Nucleus accumbens (tissue), 56 donors: ENCODE measurements at places on chromosomes 6 and 20.

DNA sequence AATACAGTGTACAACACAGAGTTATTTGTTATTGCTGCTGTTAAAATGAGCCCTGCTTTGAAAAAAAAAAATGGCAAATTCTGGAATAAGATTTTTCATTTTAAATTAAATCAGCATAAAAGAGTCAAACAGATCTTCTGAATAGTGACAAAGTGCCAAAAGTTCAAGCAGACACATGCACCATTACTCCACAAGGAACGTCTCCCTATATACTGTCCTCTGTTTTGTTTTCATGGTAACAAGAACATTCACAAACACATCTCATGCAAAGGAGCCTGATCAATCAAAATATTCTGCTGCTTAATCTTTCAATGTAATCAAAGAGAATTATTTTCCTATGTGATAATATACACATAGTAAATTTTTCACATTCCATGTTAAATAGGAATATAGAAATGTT lies 2.7 kb downstream of the HIVEP2 start:
- DNase-seq: no peak

DNA sequence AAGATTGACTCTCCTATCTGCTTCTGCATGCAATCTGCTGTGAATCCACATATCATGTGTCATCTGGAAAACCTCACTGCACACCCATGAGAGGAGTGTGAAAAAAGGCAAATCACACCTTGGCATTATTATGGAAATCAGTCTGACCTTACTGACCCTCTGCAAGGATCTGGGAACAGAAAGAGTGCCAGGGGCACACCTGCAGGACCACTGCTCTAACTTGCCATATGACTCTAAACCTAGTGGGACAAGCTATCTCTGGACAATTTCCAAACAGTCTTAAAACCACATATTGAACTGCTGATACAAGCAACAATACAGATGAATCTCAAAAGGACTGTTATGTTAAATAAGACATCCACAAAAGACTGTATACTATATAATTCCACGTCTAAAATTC lies 50.3 kb downstream of the ABHD12 start:
- DNase-seq: no peak

DNA sequence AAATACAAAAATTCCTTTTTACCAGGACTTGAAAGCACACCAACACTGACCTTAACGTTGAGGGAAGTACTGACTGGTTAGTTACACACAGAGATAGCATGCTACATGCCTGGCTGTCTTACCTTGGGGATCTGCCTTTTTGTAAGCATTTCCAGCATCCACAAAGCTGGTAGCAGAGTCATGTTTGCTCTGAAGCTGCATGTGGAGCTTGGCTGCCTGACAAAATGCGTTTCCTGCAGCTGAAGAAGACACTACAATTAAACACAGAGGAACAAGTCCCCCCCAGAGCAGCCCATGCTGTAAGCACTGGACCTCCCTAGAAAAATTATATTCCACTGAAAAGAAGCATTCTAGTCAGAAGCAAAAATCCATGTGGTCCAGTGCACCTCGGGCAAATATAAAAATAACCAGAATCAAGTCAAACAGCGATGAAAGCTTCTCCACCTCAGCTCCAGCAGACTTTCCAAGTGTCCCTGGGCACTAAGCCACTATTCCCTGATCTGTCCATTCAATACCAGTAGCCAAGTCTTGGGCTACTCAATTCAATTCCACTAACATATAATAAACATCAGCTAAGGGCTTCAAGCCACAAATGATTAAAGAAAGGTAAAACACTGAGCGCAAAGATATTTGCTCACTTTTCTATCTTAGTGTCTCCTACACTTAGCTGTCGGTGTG lies 24.2 kb downstream of the NAPB start:
- DNase-seq: no peak

DNA sequence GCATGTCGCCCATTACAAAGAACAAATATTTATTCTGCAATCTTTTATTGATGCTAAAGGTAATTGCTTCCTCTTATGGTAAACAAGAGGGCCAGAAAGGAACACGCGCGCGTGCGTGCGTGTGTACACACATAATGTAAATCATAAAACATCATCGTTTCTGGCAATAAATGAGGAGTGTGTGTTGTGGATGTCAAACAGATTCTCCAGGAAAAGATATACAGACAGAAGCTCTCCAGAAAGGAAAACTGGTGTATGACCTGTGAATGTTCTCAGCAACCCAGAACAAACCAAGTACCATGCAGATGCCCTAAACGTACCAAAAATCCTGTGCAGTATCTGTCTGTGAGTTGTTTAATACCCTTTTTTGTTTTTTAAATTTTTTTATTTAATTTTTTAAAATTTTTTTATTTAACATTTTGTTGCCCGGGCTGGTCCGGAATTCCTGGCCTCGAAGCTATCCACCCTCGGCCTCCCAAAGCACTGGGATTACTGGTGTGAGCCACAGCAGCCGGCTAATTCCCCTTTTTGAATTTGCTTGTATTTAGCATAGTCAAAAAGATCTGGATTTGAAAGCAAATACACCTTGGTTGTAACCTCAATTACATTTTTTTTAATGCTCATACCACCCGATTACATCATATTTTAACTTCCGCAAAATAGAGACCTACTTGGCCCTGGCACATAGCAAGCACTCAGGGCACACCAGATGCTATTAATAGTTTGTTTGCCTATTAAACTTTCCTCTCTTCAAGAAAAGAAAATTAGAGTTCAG lies 909 bp upstream of the NUDT3 start:
- DNase-seq: no peak

DNA sequence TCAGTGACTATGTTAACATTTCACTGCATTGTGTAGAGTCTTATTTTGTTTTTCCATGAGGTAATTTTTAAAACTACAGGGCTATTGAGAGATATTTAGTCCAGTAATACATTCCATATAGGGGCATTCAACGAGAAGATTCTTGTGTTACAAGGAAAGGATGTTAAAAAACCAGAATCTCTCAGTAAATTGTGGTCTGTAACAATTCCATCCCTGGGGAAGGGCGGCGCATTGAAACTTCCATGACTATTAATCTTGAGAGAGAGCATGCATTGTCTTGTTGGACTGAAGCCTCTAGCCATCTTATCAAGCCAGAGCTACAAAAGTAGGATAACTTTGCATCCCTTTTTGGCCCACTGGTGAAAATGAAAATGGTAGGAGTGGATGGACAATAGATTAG lies 119.7 kb downstream of the BCKDHB start:
- no peak for DNase-seq

DNA sequence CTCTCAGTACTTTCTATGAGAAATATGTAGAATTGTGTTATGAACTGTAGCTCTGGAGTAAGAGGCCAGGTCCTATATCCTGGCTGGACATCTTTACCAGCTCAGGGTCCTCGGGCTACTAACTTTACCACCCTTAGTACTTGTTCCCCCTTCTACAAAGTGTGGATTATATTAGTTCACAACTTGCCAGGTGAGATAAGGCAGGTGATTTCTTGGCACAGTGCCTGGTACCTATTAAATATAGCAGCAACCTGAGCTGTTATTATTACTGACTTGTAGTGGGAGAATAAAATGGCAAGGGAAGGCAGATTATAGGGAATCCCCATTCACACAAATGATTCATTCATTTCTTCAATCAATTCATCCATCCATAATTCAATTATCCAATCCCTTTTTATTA lies 150.1 kb downstream of the DOK5 start:
- no peak for DNase-seq

- no peak for DNase-seq
These were observed 77.2 kb upstream of the ECI2 start for GRCh38 chr6:4212588-4212987.

- peak; percentile 41 for DNase-seq
These were observed 329.7 kb downstream of the BTBD9 start for GRCh38 chr6:38310061-38310460.

DNA sequence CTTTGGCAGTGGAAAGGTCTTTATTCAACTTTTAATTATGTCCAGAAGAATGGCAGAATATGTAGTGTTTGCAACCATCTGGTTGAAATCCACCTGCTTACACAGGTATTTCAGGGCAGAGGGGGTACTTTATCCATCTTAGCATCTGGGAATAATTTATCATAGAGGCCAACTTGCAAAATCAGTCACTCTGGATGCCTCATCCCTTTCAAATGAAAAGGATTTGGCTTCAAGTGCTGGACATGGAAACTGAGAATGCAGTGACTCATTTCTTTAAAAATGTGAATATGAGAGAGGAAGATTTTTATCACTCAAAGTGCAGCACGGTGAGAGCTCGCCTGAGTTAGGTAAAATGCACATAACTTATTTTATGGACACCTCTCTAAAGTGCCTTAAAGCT lies 758.3 kb downstream of the KIF16B start:
- no peak for DNase-seq

DNA sequence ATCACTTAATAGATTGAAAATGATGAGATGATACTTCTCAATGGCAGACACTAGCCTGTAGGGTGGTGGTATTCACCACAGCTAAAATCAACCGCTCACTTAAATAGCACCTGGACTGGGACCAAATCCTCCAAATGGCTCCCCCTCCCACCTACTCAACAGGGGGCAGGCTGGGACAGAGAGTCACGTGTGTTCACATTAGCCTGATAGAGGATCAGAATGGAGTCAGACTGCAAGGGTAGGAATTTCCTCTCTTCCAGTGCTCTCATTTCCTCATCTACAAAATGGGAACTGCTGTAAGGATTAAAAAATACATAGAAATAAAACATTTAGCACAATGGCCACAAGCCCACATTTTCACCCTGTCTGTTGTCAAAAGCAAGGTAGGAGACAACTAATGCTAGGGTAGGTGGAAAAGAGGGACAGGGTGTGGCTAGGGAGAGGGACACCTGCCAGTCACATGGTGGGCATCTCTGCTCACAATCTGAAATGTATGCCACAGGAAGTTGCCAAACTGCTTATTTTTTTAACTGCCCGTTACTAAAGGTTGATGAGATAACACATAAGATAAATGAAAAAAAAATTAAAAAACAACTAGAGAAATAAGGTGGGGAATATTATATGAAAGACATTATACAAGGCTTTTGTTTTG lies 55.3 kb downstream of the BACH2 start:
- DNase-seq: no peak

- DNase-seq: no peak
These were observed 358.0 kb upstream of the CITED2 start for GRCh38 chr6:139732451-139732850.

DNA sequence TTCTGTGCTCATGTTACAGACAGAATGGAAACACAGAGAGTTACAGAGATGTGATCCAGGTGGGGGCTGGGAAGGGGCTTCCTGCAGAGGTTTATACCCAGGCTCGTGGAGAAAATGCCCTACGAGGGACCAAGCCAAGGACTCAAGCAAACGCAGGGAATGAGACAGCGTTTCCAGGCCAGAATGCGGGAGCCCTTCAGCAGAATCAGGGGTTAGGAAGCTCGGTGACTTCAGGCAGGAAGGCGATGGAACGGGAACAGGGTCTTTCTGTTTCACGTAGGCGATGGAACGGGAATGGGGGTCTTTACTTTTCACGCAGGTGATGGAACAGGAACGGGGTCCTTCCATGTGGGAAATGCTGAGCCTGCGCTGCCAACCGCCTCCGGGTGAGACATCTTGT lies 82.6 kb downstream of the THBS2 start:
- DNase-seq: no peak

GRCh38 chr6:140209775-140210174 lies 835.3 kb upstream of the CITED2 start:
- DNase-seq: no peak

DNA sequence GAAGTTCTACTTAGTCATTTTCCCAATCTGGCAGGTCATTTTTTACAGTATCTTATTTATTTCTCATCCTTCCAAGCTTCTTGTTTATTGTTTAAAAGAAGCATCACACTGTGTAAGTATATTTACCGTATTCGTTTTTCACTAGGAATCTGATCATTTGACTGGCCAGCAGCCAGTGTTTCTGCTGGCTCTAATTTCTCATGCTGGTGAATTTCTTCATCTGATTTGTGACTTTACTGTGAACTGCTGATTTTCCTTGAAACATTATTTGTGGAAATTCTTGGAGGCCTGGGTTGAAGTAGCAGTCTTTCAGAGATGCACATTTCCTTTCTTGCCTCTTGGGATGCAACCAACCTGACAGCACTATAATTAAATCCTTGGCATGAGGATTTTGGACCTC lies 65.9 kb downstream of the PREP start:
- DNase-seq: no peak

DNA sequence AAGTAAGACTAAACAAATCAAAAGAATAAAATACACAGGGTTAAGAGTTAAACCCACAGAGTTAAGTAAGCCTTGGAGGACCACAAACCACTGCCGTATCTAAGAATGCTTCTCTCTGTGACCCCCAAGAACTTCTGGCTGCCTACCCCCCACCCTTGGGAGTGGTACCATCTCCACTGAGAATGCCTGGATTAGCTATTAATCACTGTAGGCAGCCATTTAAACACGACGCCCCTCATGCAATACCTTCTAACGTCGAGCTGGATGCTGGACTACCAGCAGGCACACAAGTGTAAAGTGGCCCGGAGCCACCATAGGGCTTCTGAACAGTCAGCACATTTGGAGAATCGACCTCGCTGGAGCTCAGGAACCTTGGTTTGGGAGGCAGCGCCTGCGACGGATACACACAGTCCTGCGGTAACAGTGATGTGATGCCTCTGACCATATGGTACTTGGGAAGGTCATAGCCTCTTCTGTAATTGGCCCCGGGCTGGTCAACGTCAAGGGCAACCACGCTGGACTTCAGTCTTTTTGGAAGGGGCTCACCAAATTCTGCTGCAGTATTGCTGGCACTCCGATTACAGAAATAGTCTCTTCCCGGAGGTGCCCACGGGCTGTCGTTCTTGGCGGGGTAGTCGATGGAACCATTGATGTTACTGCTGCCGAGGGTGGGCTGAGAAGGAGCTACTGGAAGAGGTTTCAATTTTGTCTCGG lies 18.0 kb downstream of the ZNF217 start:
- DNase-seq: no peak

- DNase-seq: no peak
These were observed 48.6 kb upstream of the RCAN2 start for GRCh38 chr6:46539866-46540265.

GRCh38 chr6:52328729-52329128 lies 33.2 kb upstream of the PAQR8 start:
- DNase-seq: no peak

- DNase-seq: no peak
These were observed 157.8 kb downstream of the TRIM27 start for GRCh38 chr6:28765978-28766351.

DNA sequence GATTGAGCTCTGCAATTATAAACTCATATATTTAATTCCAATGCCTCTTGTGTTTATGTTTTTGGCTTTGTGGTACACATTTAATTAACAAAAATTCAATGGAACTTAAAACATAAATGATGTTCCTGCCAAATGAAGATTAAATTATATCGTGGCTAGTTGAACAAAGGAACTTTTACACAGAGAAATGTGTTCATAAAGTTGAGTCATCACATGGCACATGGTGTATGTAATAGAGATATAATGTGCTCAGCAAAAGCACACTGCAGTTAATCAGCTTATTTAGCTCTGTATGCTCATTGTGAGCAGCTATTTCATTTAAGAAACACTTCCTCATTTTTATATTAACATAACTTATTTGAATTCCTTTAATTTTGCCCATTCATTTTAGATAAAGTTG lies 1295.6 kb upstream of the CITED2 start:
- DNase-seq: no peak

GRCh38 chr6:145627451-145627850 lies 107.9 kb downstream of the EPM2A start:
- DNase-seq: no peak

- peak; percentile 4 for DNase-seq
These were observed 257.8 kb upstream of the KCNQ5 start for GRCh38 chr6:72363844-72364740.
